Activated CD8-positive, alpha-beta memory T cell treated with anti-CD3 and anti-CD28 coated beads, Interleukin-2, amount 10 ng/mL, durations not matched to agents 7 days and 5 days (primary cell): ENCODE measurements at places on chromosomes 11 and 22. TPM values are rescaled to one million over a fixed set of nuclear protein-coding genes. Genes with fewer than 3 reads are reported as not detected.

- H3K36me3 ChIP-seq, result no peaks in the 10 kb centered on the region
- peaks cover 14% of the 10 kb centered on the region for H3K4me1 ChIP-seq
- peak; percentile 78 for DNase-seq
- H3K4me3 ChIP-seq, result peak overlapping the region; percentile 80
These were observed 33.8 kb upstream of the SLC35C1 start for GRCh38 chr11:45771193-45771565.

- no peak overlapping the region for H3K27ac ChIP-seq
- H3K4me1 ChIP-seq, result peaks cover 22% of the 10 kb centered on the region
- peaks cover 22% of the 10 kb centered on the region for H3K36me3 ChIP-seq
- H3K27me3 ChIP-seq, result no peaks in the 10 kb centered on the region
- DNase-seq, result no peak
- no peak overlapping the region for H3K4me3 ChIP-seq
These were observed 79.2 kb upstream of the GRIK4 start for GRCh38 chr11:120432056-120433018.

GRCh38 chr11:64316672-64317324 lies 561 bp downstream of the TRMT112 start:
- no peaks in the 10 kb centered on the region for H3K27me3 ChIP-seq
- peaks cover 27% of the 10 kb centered on the region for H3K36me3 ChIP-seq
- H3K27ac ChIP-seq, result peak overlapping the region; percentile 100
- H3K4me3 ChIP-seq, result peak overlapping the region; percentile 95

GRCh38 chr11:57323167-57323854 lies 1.4 kb downstream of the TNKS1BP1 start:
- H3K4me1 ChIP-seq, result peaks cover 26% of the 10 kb centered on the region
- H3K36me3 ChIP-seq, result peaks cover 22% of the 10 kb centered on the region
- no peak for DNase-seq
- peak overlapping the region; percentile 64 for H3K4me3 ChIP-seq
- H3K27ac ChIP-seq, result no peak overlapping the region

GRCh38 chr22:21753374-21754111 lies 17.9 kb upstream of the YPEL1 start:
- no peak overlapping the region for H3K27ac ChIP-seq
- H3K27me3 ChIP-seq, result no peaks in the 10 kb centered on the region
- peaks cover 10% of the 10 kb centered on the region for H3K4me1 ChIP-seq

DNA sequence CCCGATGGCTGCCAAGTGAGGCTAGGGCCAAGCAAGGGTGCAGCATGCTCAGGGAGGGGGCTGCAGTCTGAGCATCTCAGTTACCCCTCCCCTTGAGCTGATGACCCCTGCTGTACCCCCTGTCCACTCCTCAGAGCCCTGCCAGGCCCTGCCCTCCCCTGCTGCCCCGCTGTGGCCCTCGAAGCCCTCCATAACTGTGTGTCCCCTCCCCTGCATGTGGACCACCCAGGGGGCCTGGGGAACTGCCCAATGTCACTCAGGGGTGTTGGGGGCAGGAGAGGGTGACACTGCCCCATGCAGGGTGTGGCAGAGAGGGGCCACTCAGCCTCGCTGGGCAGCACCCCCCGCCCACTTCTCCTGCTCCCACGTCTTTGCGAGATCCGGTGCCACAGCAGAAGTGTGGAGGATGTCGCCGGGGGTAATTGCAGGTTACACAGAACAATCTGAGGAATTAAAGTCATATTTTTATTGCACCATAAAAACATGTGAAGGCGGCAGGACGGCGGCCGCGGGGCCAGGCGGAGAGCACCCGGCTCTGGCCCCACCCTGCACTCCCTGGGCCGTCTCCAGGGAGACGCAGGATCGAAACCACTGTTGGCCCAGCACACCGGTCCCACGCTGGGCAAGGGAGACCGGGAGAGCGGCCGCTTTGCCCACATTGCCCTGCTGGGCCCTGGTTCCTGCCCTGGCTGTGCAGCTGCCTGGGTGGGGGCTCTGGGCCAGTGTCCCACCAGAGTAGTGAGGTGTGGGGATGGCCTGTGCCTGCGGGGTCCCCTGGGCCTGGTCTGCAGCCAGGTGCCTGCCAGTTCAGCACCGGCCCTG lies 18.7 kb upstream of the GNB1L start:
- no peak for DNase-seq
- peaks cover 3% of the 10 kb centered on the region for H3K4me1 ChIP-seq
- H3K27ac ChIP-seq, result no peak overlapping the region
- no peaks in the 10 kb centered on the region for H3K27me3 ChIP-seq

OR4D6 gene
- not detected for total RNA-seq

C11orf52 gene
- total RNA-seq, result not detected

EXPH5 gene
- total RNA-seq, result 1.1 TPM

GSTT2B gene
- total RNA-seq, result not detected
